Right atrium auricular region (tissue), 2 donors: ENCODE measurements at places on chromosomes 2 and 18. TPM values are rescaled to one million over a fixed set of nuclear protein-coding genes. Genes with fewer than 3 reads are reported as not detected.

The ST6GAL2 gene
- total RNA-seq: 0.59 TPM

The RBKS gene
- total RNA-seq: 1.6 TPM

The GPR75 gene
- 2.5 TPM for total RNA-seq

DNA sequence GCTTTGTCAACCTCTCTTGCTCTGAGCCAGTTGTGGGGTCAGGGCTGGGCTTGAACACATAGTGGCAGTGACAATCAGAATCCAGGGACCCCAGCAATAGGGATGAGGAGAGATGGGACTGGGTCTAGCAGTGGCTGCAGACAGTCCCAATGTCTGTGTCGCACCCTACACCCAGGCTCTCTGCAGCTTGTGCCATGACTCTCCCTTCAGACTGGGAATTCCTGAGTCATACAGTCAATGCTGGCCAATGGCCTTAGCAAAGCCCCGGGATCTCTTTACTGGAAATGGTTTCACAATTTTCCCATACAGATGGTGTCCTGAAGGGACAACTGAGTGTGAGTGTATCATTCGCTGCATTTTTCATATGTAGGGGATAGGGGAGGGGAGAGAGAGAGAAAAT, 74.2 kb upstream of the CELF4 start:
- no peak for DNase-seq
- no peaks in the 10 kb centered on the region for H3K36me3 ChIP-seq
- no peak overlapping the region for H3K4me3 ChIP-seq
- no peaks in the 10 kb centered on the region for H3K4me1 ChIP-seq
- H3K27me3 ChIP-seq: no peaks in the 10 kb centered on the region

DNA sequence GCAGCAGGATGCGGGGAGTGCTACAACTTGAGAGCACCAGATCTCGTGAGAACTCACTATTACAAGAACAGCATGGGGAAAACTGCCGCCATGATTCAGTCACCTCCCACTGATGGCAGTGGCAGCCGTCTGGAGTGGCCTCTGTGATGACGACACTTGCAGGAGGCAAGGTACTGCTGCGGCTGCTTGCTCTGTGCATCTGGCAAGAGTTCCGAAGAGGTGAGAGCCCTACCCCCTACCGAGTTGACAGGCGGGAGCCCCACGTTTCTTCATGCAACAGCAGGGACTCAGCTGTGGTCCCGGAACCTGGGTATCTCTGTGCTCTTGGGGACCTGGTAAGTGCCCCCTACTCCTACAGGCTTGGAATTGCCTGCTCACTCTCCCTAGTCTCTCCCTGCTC, 1672.7 kb upstream of the TMEFF2 start:
- H3K4me1 ChIP-seq: no peaks in the 10 kb centered on the region
- DNase-seq: no peak
- no peak overlapping the region for H3K4me3 ChIP-seq
- no peaks in the 10 kb centered on the region for H3K36me3 ChIP-seq

DNA sequence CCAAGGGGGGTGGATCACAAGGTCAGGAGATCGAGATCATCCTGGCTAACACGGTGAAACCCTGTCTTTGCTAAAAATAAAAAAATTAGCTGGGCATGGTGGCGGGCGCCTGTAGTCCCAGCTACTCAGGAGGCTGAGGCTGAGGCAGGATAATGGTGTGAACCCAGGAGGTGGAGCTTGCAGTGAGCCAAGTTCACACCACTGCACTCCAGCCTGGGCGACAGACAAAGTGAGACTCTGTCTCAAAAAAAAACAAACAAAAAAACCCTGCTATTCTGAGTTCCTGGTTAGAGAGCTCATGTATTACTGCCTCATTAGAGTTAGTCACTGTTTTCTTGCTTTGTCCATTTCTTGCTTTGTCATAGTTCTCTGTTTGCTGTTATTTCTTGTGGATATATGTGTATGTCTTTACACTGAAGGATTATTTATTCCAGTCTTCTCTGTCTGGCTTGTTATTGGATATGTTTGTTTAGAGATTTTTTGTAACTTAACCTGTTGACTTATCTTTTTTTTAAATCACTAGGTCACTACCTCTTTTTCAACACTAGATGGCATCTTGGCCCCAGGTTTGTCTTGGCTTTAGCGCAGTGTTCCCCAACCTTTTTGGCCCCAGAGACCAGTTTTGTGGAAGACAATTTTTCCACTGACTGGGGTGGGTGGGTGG, 17.0 kb downstream of the TTLL4 start:
- peaks cover 21% of the 10 kb centered on the region for H3K4me1 ChIP-seq
- H3K27ac ChIP-seq: no peak overlapping the region
- no peak for DNase-seq

DNA sequence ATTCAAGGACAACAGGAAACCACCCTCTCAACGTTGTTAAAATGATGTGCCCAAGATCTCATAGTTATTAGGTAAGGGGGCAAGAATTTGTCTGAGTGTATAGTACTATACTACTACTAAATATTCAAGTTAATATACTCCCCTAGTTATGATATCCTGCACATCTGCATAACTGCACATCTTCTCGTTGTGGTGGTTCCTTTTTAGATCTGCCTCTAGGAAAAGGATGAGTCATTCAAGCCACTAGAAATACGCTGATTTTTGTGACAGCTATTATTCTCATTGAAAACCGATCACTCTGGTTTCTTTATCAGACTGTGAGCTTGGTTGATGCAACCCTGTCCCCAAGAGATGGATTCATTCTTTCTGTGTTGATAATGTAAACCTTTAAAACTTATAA, 1067.0 kb upstream of the FANCL start:
- no peaks in the 10 kb centered on the region for H3K36me3 ChIP-seq
- DNase-seq: no peak
- H3K4me1 ChIP-seq: no peaks in the 10 kb centered on the region
- no peaks in the 10 kb centered on the region for H3K27me3 ChIP-seq

- H3K27ac ChIP-seq: no peak overlapping the region
- no peaks in the 10 kb centered on the region for H3K36me3 ChIP-seq
- H3K27me3 ChIP-seq: no peaks in the 10 kb centered on the region
- H3K4me1 ChIP-seq: no peaks in the 10 kb centered on the region
- no peak overlapping the region for H3K4me3 ChIP-seq
- DNase-seq: no peak
Observed at GRCh38 chr18:27616324-27616723, 431.2 kb upstream of the CHST9 start.

- H3K27me3 ChIP-seq: no peaks in the 10 kb centered on the region
- DNase-seq: peak; percentile 11
- H3K4me3 ChIP-seq: no peak overlapping the region
- H3K4me1 ChIP-seq: no peaks in the 10 kb centered on the region
Observed at GRCh38 chr18:73942081-73942625, 205.5 kb downstream of the FBXO15 start.

DNA sequence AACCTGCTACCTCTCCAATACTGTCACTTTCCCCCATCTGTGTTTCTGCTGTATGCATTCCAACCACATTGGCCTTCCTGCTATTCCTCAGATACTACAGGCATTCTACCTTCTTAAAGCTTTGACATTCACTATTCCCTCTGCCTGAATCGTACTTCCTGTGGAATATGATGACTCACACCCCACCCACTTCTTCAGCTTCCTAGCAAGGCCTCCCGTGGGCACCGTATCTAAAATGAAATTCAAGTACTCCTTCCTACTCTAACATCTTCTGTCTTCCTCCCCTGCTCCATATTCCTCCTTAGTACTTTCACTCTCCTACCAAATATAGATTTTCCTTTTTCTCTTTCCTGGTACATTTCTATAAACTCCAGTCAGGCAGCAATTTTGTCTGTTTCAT, 710.4 kb downstream of the RNF144A start:
- DNase-seq: no peak
- H3K27ac ChIP-seq: no peak overlapping the region
- no peaks in the 10 kb centered on the region for H3K36me3 ChIP-seq
- no peaks in the 10 kb centered on the region for H3K4me1 ChIP-seq

DNA sequence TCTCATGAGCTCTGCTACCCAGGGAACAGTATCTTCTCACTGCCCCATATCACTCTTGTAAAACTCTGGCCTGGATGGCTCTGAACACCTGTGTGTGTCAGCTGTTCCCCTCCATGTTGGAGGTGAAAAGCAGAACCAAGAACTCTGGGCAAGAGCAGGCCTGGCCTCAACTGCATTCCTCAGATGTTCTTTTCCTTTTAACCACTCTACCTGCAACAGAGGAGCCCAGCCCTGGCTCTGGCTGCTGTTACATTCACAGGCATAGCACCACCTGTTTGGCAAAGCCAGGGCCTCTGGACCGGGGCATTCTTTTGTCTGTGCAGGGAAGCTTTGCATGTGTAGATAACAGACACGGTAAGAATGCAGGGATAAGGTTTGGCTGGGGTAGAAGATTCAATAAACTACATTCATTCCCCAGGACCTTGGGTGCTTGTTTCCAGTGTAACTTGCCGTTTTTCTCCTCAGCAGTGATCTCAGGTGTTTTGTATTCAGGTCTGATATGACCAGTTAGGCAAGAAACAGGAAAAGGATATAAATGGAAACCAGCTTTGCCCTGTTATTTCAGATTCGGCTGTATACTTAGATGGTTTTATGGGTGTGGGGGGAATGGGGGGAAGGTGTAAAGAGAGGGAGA, 95.1 kb downstream of the SPTBN1 start:
- no peak overlapping the region for H3K27ac ChIP-seq
- no peaks in the 10 kb centered on the region for H3K27me3 ChIP-seq
- no peak overlapping the region for H3K4me3 ChIP-seq
- H3K4me1 ChIP-seq: no peaks in the 10 kb centered on the region
- DNase-seq: peak; percentile 54
